Cardiac fibroblast (primary cell): ENCODE measurements at places on chromosomes 16 and 17.

- peak; percentile 61 for DNase-seq
Measured at GRCh38 chr16:12455287-12455798, 348.3 kb downstream of the CPPED1 start.

DNA sequence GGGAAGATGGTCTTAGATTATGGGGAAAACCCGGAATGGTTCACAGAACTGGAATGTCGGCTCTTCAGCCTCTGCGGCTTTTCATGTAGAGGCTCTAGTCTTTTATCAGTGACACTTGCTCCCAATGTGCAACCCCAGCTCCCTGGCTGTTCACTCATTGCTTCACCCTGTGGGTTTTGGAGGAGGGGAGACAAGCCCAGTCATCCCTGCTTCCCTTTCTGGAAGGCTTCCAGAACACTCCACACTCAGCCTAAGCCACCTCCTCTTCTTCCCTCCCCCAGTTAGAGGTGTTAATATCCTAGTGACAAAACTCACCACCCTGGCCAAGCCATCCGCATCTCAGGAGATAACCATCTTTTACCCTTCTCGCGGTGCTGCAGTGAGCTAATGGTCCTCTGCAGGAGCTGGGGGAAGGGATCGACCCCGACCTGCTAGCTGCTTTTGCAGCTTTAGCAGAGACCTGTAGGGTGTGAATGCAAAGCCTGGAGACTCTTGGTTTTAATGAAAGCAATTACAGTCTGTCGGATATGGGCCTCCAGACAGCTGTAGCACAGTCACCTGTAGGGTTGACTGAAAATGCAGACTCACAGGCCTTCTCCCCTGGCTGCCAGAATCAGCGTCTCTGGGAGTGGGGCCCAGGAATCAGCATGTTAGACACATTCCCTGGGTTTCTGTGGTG lies 24.3 kb upstream of the LASP1NB start:
- peak; percentile 98 for DNase-seq

DNA sequence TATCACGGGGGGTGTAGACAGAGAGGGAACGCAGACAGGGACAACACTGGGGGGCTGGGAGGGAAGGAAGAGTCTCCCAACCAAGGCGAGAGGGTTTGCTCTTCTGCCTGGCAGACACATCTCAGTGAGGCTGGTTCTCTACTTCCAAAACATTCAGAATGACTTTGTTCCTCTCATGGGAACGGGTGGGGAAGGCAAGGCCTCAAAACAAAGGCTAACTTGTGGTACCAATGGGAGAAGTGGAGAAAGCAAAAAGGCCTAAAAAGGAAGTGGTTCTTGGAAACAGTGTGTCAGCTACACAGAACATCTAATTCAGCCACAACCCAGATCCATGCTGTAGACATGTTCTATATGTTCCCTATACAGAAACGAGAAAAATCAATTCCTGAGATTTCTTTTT lies 7.5 kb downstream of the FLOT2 start:
- DNase-seq, result no peak

GRCh38 chr17:74283371-74283673 lies 9.3 kb downstream of the DNAI2 start:
- no peak for DNase-seq

- peak; percentile 16 for DNase-seq
Measured at GRCh38 chr17:19703106-19703827, 13.1 kb downstream of the SLC47A2 start.

- no peak for DNase-seq
Measured at GRCh38 chr16:7344830-7345780, 12.5 kb downstream of the RBFOX1 start.

- no peak for DNase-seq
Measured at GRCh38 chr17:29582254-29582765, 7.1 kb downstream of the GIT1 start.
